Dermis microvascular lymphatic vessel endothelial cell (primary cell): ENCODE measurements at places on chromosomes 1 and 21. TPM values are rescaled to one million over a fixed set of nuclear protein-coding genes. Genes with fewer than 3 reads are reported as not detected.

Gene NOTCH2
- total RNA-seq = 22.5 and 23.1 TPM in 2 replicates

Gene TFAP2E
- total RNA-seq = 0.13 TPM in 2 replicates

Gene CCDC27
- not detected in 2 replicates for total RNA-seq

Gene NBPF4
- total RNA-seq = not detected in 2 replicates

Gene MYOG
- not detected in 2 replicates for total RNA-seq

Gene CTH
- 0.90 and 1.0 TPM in 2 replicates for total RNA-seq

Gene CLCA1
- total RNA-seq = not detected in 2 replicates

Gene LCE1B
- total RNA-seq = not detected in 2 replicates

Gene GJA8
- not detected in 2 replicates for total RNA-seq

Gene BEND5
- total RNA-seq = 0.77 and 2.3 TPM in 2 replicates

Gene ITLN2
- total RNA-seq = not detected in 2 replicates

Gene PRAMEF7
- not detected in 2 replicates for total RNA-seq

Gene VASH2
- 0.13 TPM in 2 replicates for total RNA-seq

Gene FAM151A
- total RNA-seq = not detected in 2 replicates

Gene PTPN22
- total RNA-seq = under 0.01 and 0.26 TPM in 2 replicates

Gene TSPAN1
- 0.13 TPM in 1 of 2 replicates, not detected in the other for total RNA-seq

Gene LRRC7
- 0.13 TPM in 2 replicates for total RNA-seq

Gene SPRR1B
- total RNA-seq = not detected in 2 replicates

Gene LCE1C
- not detected in 2 replicates for total RNA-seq

Gene PGLYRP4
- not detected in 2 replicates for total RNA-seq

Gene SIKE1
- 38.3 and 42.5 TPM in 2 replicates for total RNA-seq

Gene ADGRL4
- 121 and 125 TPM in 2 replicates for total RNA-seq

Gene TINAGL1
- total RNA-seq = 273 and 289 TPM in 2 replicates

Gene SPRR2A
- total RNA-seq = not detected in 2 replicates

Gene CA14
- not detected in 2 replicates for total RNA-seq

Gene HES2
- total RNA-seq = 16.2 and 17.6 TPM in 2 replicates

Gene RGL1
- 20.7 and 28.3 TPM in 2 replicates for total RNA-seq

Gene TTC3
- 87.8 and 120 TPM in 2 replicates for total RNA-seq

Gene RBP7
- 0.38 and 0.77 TPM in 2 replicates for total RNA-seq

Gene GBP6
- total RNA-seq = not detected in 2 replicates

Gene EEIG2
- 1.9 and 3.2 TPM in 2 replicates for total RNA-seq

Gene PCSK9
- under 0.01 and 0.26 TPM in 2 replicates for total RNA-seq

Gene FAM177B
- total RNA-seq = not detected in 2 replicates

Gene YTHDF2
- 62.6 and 86.0 TPM in 2 replicates for total RNA-seq

Gene SPRR5
- total RNA-seq = not detected in 2 replicates

Gene ATXN7L2
- 0.90 and 1.3 TPM in 2 replicates for total RNA-seq

Gene PSMA5
- total RNA-seq = 46.7 and 49.7 TPM in 2 replicates

Gene ZNF593OS
- not detected in 2 replicates for total RNA-seq

Gene EPHA10
- total RNA-seq = under 0.01 TPM in 2 replicates

Gene SLC2A5
- total RNA-seq = 0.13 and 0.25 TPM in 2 replicates

Gene AMY1B
- total RNA-seq = not detected in 2 replicates

Gene GBP7
- not detected in 2 replicates for total RNA-seq

Gene DCST2
- total RNA-seq = under 0.01 and 0.13 TPM in 2 replicates

Gene SLC5A9
- total RNA-seq = under 0.01 and 0.13 TPM in 2 replicates

Gene FMO5
- 1.2 and 1.3 TPM in 2 replicates for total RNA-seq

Gene SPRTN
- 12.3 and 13.9 TPM in 2 replicates for total RNA-seq

Gene ZNF678
- total RNA-seq = 11.0 and 11.8 TPM in 2 replicates

Gene TNFRSF4
- 1.5 and 3.7 TPM in 2 replicates for total RNA-seq

Gene FABP3
- total RNA-seq = 0.13 and 1.3 TPM in 2 replicates

Gene ELF3
- under 0.01 and 0.13 TPM in 2 replicates for total RNA-seq

Gene SF3B4
- 8.7 and 12.5 TPM in 2 replicates for total RNA-seq

Gene PLA2G2C
- total RNA-seq = not detected in 2 replicates

Gene CFHR1
- not detected in 2 replicates for total RNA-seq

Gene POGK
- total RNA-seq = 14.1 and 17.7 TPM in 2 replicates

Gene PTGS2
- 2.2 and 19.5 TPM in 2 replicates for total RNA-seq

Gene C4BPB
- total RNA-seq = 0.13 TPM in 1 of 2 replicates, not detected in the other

Gene DLGAP3
- total RNA-seq = under 0.01 TPM in 2 replicates

Gene OR2L8
- not detected in 2 replicates for total RNA-seq
